ENCODE measurements at places on chromosomes 5 and 9.

DNA sequence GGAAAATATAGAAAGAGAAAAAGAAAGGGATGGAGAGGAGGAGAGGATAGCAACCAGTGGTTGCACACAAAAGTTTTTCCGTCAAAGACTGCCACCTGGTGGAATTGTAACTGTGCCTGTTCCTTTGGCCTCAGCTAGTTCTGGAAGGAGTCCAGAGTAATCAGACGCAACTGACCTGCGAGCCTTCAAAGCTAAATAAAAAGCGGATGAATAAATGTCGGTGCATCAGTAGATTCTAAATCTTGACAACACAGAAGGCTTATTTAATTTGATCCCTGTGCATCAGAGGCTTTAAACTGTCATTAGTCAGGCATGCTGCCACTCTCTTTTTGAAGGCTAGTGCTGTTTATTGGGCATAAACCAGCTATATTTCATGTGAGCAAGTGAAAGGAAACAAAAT is 132.9 kb upstream of the ACO1 start:
- DNase-seq, result peak; percentile 65

DNA sequence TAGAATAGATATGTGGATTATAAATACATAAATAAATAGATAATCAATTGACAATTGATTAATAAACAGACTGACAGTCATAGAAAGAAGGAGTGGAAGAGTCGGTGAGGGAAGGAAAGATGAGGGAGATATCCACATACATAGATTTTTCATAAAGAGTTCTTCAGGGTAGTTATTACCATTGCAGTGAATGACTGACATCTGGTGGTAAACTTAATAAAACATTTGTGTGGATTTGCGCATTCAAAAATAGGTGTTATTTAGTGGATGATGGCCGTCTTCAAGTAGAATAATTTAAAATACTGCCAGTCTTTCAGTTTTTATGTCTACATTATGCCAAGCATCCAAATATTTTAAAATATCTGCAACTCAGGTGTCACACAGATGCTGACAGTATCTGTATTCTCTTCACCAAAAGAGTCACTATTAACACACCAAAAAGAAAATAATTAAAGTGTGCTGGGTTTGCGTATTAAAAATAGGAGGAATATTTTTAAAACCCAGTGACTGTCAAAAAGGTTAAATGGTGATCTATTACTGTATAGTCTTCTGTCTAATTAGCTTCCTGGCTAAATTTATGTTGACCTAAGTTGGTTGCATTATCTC is 78.8 kb downstream of the GIN1 start:
- DNase-seq, result peak; percentile 41

DNA sequence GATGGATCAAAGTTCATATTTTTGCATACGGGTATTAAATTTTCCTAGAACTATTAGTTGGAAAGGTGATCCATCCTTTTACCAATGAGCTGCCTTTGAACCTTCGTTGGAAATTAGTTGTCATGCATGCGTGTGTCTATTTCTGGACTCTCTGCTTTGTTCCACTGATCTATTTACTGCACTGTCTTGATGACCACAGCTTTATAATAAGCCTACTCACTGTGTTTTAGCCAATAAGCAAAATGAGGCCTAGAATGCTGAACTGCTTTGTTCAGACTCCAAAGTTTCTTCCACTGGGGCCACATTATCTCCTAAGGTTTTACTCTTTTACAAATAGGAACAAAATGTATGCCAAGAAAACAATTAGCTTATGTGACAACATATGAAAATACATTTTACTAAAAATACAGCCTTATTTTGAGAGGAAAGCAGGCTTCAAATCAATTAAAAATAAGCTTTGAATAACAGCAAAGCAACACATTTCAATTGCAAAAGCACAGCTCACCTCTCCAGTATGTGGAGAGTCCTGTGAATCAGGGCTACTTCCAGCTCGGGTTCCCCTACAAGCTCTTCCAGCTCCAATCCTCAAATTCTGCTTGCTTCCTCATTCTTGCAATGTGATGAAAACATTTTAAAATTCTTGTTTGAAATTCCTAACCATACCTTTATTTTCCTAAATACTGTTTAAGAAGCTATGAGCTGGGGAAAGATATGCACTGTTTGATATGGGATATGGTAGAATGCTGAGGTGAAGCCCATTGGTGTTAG is 72.0 kb downstream of the RETREG1 start:
- no peak for DNase-seq

DNA sequence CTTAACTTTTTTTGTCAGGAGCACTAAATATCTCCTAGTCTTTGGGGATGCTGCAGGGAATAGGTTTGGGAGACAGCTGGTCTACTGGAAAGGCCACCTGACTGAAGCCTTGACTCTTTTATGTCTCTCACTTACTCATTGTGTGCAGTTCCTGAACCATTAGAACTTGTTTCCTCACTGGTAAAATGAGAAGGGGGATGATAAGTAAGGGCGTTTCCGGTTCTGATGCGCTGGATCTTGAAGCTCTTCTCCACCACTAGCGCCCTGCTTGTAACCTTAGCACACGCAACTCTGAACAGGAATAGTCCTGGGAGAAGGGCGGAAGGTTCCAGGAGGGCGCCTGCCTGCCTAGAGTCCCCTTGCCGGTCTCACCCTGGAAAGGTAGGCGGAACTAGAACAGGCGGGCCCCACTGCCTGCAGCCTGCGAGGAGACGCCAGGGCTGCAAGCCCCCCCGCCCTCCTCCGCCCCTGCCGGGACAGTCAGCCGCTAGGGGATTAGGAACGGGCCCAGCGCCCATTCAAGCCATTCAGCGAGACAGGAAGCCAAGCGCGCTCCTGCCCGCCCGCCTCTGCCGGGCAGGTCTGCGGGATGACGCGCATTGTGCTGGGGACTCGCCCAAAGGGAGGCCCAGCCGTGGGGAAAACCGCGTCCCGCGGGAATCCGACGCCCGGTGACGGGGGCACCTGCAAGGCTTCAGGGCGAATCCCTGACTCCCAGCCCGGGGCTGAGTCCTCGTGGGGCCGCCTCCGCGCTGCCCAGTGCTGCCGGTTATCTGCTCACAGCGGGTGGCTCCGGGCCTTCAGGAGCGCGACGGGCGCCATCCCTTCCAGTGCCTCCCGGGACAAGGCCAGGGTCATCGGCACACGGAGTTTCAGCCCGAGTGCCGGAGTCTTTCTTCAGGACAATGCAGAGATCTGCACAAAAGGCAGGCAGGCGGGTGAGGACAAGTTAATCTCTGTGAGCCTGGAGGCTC is 44.0 kb upstream of the XPA start:
- peak; percentile 55 for DNase-seq

- no peak for DNase-seq
Measured at GRCh38 chr5:17910318-17910717, 276.1 kb downstream of the TAF11L14 start.

- no peak for DNase-seq
Measured at GRCh38 chr5:40584054-40584453, 95.7 kb upstream of the PTGER4 start.

DNA sequence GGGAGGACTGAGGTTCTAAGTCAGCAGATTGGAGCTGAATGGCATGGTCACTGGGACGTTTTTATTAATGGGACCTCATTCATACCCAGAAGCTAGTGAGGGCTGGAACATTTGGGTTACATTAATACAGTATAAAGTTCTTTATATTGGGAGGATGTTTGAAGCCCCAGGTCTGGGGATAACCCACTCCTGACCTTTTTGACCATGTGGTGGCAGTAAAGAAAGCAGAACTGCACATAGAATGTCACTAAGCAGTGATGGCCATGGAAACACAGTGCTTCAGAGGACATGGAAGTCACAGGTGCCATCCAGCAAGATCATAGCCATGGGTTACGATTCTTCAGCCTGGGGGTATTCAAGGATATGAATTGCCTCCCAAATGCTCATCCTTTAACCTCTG is 176.0 kb downstream of the ATP10B start:
- peak; percentile 21 for DNase-seq

DNA sequence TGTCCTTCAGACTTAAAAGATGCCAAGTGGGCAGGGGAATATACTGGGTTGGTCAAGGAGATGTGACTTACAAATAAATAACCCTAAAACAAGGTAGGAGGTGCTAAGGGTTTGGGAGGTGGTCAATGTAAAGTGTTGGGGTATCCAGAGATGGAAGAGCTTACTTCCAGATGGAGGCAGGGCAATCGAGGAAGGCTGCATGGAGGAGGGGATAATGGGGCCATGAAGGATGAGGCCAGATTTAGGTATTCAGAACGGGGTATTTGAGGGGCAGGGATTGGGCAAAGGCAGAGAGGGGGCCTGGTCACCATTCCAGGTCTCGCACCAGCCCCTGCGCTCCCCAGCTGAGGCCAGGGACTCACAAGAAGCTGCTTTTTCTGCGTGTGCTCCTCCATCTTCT is 57.9 kb upstream of the FBXW11 start:
- peak; percentile 12 for DNase-seq

DNA sequence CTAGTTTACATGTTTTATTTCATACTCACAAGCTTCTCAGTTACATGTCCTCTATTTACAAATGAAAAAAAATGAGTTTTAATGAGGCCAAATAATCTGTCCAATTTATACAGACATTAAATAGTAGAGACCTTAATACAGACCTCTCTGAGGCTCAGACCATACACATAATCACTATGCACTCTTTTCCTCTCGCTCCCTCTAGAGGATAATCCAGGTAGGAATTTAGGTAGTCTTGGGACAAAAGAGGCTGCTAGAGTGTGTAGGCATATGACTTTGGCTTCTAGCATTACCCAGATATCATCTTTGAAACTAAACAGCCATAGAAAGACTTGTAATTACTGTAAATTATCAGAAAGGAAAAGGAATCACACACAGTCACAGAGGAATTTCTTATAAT is 444.7 kb downstream of the HINT1 start:
- DNase-seq, result no peak

DNA sequence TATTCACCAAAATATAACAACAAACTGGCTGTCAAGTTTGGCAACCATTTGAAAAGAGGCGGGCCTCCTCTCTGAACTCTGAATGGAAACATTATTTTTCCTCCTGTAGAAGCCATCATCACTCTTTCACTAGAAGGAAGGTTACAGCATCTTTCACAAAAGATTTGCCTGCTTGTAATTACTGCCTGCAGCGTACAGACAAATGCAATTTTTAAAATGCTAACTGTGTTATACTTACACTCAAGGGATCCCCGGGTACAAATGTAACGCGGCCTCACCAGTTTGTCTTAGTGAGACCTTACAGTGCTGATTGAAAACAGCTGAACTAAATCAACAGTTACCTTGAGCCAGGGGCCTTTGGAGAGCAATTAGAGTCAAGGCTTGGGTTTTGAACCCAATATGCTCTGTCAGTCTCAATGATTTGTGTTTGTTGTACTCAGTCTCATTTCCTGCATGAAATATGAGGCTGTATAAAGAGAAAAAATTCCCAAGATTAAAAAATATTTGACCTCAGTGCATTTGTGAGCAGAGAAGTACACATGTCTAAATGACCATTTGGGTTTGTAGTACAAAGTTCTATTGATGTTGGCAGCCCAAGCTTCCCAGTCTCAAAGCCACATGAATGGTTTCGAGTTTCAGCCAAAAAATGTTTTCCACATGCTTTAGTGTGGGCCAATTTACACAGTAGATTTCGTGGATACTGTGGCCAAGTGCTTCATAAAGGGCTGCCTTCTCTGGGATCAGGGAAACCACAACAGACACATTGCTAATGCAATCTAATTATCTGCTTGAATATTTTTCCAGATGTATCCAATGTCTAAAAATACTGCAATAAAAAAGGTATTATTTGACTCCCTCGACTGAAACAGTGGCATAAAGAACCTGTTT is 500.0 kb downstream of the SPATA31D1 start:
- no peak for DNase-seq

- no peak for DNase-seq
Measured at GRCh38 chr9:126428534-126429175, 102.0 kb downstream of the MVB12B start.

- no peak for DNase-seq
Measured at GRCh38 chr5:6805841-6806240, 92.6 kb downstream of the TENT4A start.

GRCh38 chr9:20500101-20500500 is 122.2 kb downstream of the MLLT3 start:
- no peak for DNase-seq

GRCh38 chr9:116274293-116274692 is 120.7 kb downstream of the PAPPA start:
- no peak for DNase-seq

- no peak for DNase-seq
Measured at GRCh38 chr5:11400316-11400715, 503.9 kb downstream of the CTNND2 start.

GRCh38 chr9:124468061-124468740 is 17.9 kb downstream of the ADGRD2 start:
- no peak for DNase-seq

All from GM13976 (cell line).